Smooth muscle cell of bladder (primary cell): ENCODE measurements at places on chromosomes 13 and 19. TPM values are rescaled to one million over a fixed set of nuclear protein-coding genes. Genes with fewer than 3 reads are reported as not detected.

IZUMO1 gene
- not detected in 2 replicates for total RNA-seq

POLR1D gene
- 70.8 and 74.5 TPM in 2 replicates for total RNA-seq

TSKS gene
- 0.85 and 1.6 TPM in 2 replicates for total RNA-seq

BORA gene
- total RNA-seq = 1.4 and 2.1 TPM in 2 replicates

CHST8 gene
- under 0.01 TPM in 1 of 2 replicates, not detected in the other for total RNA-seq

SIX5 gene
- 6.8 and 8.0 TPM in 2 replicates for total RNA-seq

DCLK1 gene
- total RNA-seq = 1.8 and 6.0 TPM in 2 replicates

CEACAM8 gene
- not detected in 2 replicates for total RNA-seq

OBI1 gene
- total RNA-seq = 9.8 and 11.5 TPM in 2 replicates

MBD3L3 gene
- not detected in 2 replicates for total RNA-seq

LRRC63 gene
- total RNA-seq = under 0.01 TPM in 1 of 2 replicates, not detected in the other

AXL gene
- total RNA-seq = 107 and 127 TPM in 2 replicates

SYCN gene
- total RNA-seq = not detected in 2 replicates

OR7D2 gene
- not detected in 2 replicates for total RNA-seq

ZNF491 gene
- total RNA-seq = 3.0 and 3.3 TPM in 2 replicates

ADAMTS10 gene
- total RNA-seq = 6.3 and 10.2 TPM in 2 replicates

DCT gene
- under 0.01 and 0.09 TPM in 2 replicates for total RNA-seq

THOP1 gene
- 41.4 and 61.7 TPM in 2 replicates for total RNA-seq

ADPRHL1 gene
- 1.3 and 1.6 TPM in 2 replicates for total RNA-seq

ZBTB7A gene
- total RNA-seq = 8.5 and 13.2 TPM in 2 replicates

OVOL3 gene
- total RNA-seq = not detected in 2 replicates

BICRA gene
- total RNA-seq = 3.0 and 3.8 TPM in 2 replicates
